Smooth muscle cell of the brain vasculature (primary cell): ENCODE measurements at places on chromosomes 6 and 20.

- DNase-seq: no peak
Measured at GRCh38 chr6:44646355-44646754, 258.8 kb downstream of the CDC5L start.

- no peak for DNase-seq
Measured at GRCh38 chr20:38874460-38875174, 51.6 kb upstream of the FAM83D start.

DNA sequence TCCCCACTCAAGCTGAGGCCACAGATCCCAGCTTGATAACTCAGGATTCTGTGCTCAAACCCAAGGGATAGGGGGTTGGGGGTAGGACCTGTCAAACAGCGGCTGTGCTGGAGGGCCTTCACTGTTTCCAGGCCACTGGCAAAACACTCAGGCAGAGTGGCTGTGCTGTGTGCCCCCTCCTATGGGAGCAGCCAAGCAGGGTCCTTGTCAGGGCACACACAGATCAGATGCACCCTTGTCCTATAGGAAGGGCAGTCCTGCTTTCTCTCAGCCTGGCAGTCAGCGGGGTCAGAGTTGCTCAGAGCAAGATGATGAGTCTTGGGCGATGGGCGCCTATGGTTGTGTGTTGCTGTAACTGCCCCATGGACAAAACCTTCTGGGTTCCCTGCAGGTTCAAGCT is 554.8 kb downstream of the TBC1D32 start:
- no peak for DNase-seq

DNA sequence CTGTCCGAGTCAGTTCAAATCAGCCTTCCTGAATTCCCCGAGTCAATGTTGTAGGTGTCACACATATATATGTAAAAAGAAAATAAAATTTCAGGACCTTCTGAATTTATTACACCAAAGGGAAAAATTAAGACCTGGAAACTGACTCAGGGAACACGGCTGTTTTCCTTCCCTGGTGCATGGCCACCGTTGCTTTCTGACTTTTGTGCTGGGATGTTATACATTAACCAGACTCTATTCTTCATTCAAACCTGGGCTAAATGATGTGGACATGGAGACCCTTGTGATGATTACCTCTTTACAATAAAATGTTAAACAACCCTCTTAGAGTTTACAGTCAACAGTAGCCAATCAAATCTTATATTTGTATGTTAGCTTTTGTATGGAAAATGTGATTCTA is 51.4 kb upstream of the PLEKHG1 start:
- no peak for DNase-seq

- no peak for DNase-seq
Measured at GRCh38 chr20:63087236-63087871, 80.6 kb upstream of the BHLHE23 start.
